ENCODE measurements at places on chromosomes 12 and 14. TPM values are rescaled to one million over a fixed set of nuclear protein-coding genes. Genes with fewer than 3 reads are reported as not detected.
A peak's percentile ranks its signal among the peaks of the same experiment; 100 is the strongest.

DNA sequence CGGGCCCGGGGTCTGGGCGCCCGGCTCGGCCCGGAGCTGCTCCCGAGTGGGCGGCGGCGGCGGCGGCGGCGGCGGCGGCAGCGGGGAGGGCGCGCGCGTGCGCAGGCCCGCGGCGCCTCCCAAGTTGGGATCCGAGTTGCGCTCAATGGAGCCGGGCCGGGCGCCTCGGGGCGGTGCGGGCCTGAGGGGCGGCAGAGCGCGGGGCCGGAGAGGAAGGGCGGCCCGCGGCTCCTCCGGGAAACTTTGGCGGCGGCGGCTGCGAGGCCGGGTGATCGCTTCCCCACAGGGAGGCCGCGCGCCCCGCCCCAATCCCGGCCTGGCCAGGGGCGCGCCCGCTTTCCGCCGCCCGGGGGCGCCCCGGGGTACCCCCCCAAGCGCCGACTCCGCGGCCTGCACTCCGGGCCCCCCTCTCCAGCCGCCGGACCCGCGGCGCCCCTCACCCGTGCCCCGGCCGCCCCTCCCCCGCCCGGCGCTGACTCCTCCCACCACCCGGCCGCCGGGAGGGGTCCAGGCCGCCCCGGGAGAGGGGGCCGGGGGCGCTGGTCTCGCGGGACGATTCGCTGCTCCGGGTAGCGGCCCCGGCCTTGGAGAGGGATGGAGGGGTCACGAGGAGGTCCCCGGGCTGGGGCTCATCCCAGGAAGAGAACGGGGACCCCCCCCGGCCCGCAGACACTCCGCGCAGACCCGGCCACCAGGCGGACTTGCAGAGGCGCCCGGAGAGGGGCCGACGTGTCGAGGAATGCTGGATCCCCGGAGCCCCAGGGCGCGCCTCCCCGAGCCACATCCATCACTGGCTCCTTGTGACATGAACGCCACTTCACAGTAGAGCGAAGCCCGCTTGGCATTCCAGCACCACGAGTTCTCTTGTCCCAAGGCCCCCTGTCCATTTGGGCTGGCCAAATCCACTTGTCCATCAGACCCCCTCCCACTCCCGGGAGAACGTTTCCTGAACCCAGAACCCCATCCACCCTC lies at the start of gene RILPL1:
Gene RILPL1 (minus strand): TSS at position 48 of the 972 bp plus-strand sequence. CDS start 237 bp downstream, outside the sequence.
- peak within 1 kb of the TSS; percentile 89 for H3K4me3 ChIP-seq
- no peaks in the 10 kb centered on the region for H3K27me3 ChIP-seq
- peaks cover 49% of the 10 kb centered on the region for H3K4me1 ChIP-seq
- H3K27ac ChIP-seq = peak within 1 kb of the TSS; percentile 98

- H3K36me3 ChIP-seq = no peaks in the 10 kb centered on the region
- H3K27me3 ChIP-seq = no peaks in the 10 kb centered on the region
- peak overlapping the region; percentile 80 for H3K27ac ChIP-seq
- H3K4me3 ChIP-seq = peak overlapping the region; percentile 48
Observed at GRCh38 chr12:118126119-118126757, 9.7 kb upstream of the PEBP1 start.

GRCh38 chr14:75926431-75927115 lies 55.2 kb downstream of the TGFB3 start:
- H3K27me3 ChIP-seq = no peaks in the 10 kb centered on the region
- no peak overlapping the region for H3K4me3 ChIP-seq
- no peak overlapping the region for H3K27ac ChIP-seq
- no peaks in the 10 kb centered on the region for H3K36me3 ChIP-seq
- H3K4me1 ChIP-seq = no peaks in the 10 kb centered on the region

GRCh38 chr14:97771340-97772045 lies 974.3 kb downstream of the VRK1 start:
- no peak for DNase-seq
- H3K36me3 ChIP-seq = no peaks in the 10 kb centered on the region
- H3K27me3 ChIP-seq = peaks cover 7% of the 10 kb centered on the region

DNA sequence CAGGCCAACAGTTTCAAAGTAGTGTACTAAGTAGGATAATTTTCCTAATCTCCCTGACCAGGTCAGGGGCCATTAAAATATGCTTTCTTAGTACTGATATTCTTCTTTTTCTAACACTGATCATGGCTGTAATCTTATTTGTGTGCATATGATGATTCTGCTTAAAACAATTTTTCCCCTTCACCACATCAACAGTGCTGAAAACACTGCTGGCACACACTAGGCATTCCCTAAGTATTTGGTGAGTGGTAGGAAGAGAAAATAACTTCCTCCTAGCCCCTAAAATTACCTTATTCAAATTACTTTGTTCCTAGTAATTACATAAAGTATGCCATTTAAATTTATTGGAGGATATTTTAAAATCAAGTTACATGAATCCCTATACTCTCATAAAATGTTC lies 49.9 kb upstream of the BBS10 start:
- H3K36me3 ChIP-seq = peaks cover 35% of the 10 kb centered on the region
- H3K27me3 ChIP-seq = no peaks in the 10 kb centered on the region
- no peak overlapping the region for H3K4me3 ChIP-seq
- H3K4me1 ChIP-seq = no peaks in the 10 kb centered on the region
- DNase-seq = no peak
- H3K27ac ChIP-seq = no peak overlapping the region

DNA sequence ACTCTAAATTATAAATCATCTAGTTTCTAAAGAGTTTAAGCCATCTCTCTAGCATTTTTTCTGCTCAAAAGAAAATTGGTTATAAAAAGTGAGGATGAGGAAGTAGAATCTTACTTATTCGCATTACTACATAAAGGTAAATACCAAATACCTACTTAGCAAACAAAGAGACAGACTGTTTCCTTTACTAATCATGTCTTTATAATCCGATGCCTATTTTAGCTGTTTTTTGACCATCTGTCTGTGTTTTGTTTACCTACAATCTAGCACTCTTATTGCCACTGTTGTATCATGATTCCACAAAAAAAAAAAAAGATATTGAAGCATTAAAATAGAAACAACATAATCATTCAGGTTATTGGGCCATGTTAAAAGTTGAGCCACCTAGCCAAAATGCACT lies 396.2 kb downstream of the PAWR start:
- H3K4me3 ChIP-seq = no peak overlapping the region
- H3K4me1 ChIP-seq = no peaks in the 10 kb centered on the region
- no peaks in the 10 kb centered on the region for H3K27me3 ChIP-seq
- H3K36me3 ChIP-seq = no peaks in the 10 kb centered on the region

DNA sequence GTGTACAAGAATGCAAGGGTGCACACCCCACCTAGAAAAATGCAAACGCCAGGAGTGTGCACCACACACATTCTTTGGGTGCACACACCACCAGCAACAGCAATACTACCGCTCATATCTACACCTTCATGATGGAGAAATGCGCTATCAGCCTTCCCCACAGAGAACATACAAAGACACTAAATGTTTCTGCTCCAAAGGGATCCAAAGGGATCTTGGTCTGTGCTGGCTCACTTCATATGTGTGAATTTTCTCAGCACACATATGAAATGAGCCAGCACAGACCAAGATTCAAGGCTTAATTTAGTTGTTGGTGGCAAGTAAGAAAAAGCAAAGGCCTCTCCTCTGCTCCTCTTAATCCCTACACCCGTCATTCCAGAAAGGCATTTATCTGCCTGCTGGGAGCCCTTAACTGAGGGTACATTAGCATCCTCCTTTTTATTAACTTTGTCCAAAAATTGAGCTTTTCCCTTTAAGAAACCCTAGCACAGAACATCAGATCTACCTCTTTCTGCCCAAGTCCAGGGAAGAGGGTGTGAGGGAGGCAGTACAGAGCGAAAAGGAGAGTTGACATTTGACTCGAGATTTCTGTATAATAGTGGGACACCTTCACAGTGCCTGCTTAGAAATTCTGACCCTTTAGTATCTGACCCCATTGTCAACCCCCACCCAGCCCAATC lies 8.3 kb downstream of the BMP4 start:
- peaks cover 32% of the 10 kb centered on the region for H3K36me3 ChIP-seq
- DNase-seq = no peak
- peaks cover 52% of the 10 kb centered on the region for H3K27me3 ChIP-seq
- H3K4me3 ChIP-seq = no peak overlapping the region

Gene MGAT4C
- 5.4 TPM for total RNA-seq

Gene CACNA1C
- total RNA-seq = 137 TPM

Gene SLC6A15
- not detected for total RNA-seq

All from left ventricle myocardium inferior (tissue), 1 donor.